CD4-positive, alpha-beta T cell treated with Interleukin-4 for 4 hours (primary cell): ENCODE measurements at places on chromosomes 5 and 9.

GRCh38 chr5:84383816-84384603 is 670 bp downstream of the EDIL3 start:
- no peak for DNase-seq

DNA sequence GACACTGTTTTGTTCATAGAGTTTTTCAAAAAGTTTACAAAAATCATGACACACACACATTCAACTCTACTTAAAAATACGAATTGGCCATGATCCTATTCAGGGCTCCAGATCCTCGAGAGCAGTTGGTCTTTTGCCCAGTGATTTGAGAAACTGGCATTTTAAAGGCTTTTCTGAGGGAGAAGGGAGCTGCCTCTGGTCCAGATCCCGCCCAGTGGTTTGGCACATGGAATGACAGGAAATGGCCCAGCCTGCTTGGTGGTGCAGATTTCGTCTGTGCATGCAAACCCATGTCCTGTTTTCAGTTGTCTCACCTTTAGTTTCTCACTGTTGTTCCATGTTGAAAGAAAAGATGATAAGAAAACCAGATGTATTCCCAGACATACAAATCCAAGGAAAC is 3.6 kb downstream of the CAMK4 start:
- DNase-seq = peak; percentile 45

GRCh38 chr9:69180670-69181069 is 6.6 kb downstream of the TJP2 start:
- peak; percentile 78 for DNase-seq

GRCh38 chr9:27377147-27377807 is 80.3 kb upstream of the EQTN start:
- no peak for DNase-seq

DNA sequence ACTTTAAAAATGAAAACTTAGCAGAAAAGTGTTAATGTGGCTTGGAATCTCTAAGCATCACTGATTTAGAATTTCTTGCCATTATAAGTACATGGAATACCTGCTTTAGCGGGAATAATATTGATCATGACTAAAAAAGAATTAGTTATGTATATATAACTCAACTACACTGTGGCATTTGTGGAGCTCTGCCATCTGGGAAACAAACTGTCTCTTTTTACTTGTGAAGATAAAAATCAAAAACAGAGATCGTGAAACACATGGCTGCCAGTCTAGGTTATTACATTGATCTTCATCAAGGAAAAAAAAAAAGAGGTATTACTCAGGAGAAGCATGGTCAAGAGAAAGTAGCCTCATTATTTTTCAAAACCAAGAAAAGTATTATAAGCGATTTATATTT is 287.4 kb downstream of the HTR1A start:
- no peak for DNase-seq

- DNase-seq = no peak
These were observed 48.3 kb downstream of the IARS1 start for GRCh38 chr9:92245005-92245797.

DNA sequence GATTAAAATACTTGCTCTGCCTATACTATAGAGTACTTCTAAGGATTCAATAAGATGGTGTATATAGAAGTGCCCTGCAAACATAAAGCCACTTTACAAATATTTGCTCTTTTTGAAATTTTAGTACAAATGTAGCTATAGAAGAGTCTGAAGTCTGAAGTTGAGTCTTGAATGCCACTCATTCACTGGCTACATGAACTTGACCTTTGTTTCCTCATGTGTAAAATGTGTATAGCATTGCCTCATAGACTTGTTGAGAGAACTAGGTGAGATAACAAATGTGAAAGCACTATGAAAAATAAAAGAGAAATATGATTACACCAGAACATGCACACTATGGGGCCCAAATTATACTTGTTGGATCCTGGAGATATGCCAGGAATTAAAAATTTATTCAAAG is 244.7 kb downstream of the SEC61B start:
- DNase-seq = no peak

- DNase-seq = no peak
These were observed 219.6 kb downstream of the ENC1 start for GRCh38 chr5:74420947-74421346.

GRCh38 chr5:157447201-157447637 is 12.8 kb upstream of the NIPAL4 start:
- DNase-seq = no peak

DNA sequence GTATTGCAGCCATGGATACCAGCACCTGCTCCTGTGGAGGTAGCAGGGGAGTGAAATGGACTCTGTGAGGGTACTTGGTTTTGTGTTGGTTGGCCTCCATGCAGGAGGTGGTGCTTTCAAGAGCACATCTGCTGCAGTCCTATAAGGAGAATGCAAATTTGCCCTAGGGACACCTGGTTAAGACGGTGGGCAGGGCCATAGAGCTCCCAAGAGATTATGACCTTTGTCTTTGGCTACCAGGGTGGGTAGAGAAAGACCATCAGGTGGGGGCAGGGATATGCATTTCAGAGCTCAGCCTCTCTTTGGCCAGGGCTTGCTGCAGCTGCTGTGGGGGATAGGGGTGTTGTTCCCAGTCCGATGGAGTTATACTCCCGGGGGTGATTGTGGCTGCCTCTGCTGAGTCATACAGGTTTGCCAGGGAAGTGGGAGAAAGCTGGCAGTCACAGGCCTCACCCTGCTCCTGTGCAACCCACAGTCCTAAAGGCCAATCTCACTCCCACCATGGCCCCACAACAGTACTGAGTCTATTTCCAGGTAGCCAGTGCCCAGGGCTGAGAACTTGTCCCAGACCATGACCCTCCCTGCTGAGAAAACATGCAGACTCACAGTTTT is 14.0 kb upstream of the PDLIM4 start:
- DNase-seq = no peak

GRCh38 chr5:169153405-169153804 is 147.5 kb downstream of the SLIT3 start:
- no peak for DNase-seq

- DNase-seq = no peak
These were observed at the start of gene GAPT for GRCh38 chr5:58491216-58491892. Gene GAPT (plus strand): TSS chr5:58491435. CDS start chr5:58494537, 3,102 bp downstream.

DNA sequence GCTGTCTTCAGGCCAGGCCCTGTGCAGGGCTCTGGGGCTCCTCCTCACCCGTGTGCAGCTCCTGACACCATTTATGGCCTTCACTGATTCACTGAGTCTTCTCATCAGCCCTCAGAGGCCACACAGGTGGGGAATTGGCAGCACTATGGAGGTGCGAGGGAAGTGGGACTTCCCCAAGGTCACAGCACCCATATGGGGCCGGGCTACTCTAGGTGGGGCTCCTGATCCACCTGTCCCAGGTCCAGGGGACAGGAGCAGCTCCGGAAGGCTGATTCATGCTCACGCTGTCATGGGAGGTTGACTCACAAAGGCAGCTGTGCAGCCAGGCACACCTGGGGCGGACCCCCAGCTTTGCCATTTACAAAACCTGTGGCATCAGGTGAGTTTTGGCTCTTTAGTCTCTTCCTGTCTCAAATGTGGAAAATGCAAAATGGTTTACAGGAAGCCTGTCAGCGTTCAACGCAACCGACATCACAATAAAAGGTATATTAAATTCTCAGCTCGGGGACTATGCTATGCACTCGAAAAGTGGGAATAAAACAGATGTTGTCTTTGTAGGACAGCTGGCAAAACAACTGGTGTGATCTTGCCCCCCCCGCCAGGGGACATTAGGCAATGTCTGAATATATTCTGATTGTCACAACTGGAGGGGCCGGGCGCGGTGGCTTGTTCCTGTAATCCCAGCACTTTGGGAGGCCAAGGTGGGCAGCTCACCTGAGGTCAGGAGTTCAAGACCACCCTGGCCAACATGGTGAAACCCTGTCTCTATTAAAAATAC is 15.0 kb downstream of the NAIF1 start:
- no peak for DNase-seq

- DNase-seq = no peak
These were observed 73.8 kb upstream of the IL12B start for GRCh38 chr5:159403906-159404681.

DNA sequence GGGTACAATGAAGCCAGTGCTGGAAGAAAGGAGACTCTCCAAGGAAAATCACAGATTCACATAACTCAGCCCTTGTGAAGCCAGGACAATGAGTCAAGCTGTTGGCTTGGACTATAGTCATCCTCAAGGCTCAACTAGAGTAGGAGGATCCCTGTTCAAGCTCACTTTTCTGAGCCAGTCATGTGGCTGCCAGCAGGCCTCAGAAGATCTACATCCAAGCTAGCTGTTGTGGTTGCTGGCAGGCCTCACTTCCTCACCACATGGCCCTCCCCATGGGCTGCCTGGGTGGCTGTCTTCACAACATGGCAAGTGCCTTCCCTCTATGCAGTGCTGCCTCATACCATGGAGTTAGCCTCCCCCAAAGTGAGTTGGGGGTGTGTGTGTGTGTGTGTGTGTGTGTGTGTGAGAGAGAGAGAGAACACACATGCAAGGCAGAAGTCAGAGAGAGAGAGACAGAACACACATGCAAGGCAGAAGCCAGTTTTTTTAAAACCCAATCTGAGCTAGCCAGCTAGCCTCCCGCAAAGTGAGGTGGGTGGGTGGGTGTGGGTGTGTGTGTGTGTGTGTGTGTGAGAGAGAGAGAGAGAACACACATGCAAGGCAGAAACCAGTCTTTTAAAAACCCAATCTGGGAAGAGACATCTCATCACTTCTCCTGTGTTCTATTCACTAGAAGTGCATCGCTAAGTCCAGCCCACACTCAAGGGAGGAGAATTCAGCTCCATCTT is 17.1 kb downstream of the SCAI start:
- DNase-seq = peak; percentile 88

GRCh38 chr5:78698191-78698791 is 49.7 kb upstream of the LHFPL2 start:
- no peak for DNase-seq

GRCh38 chr5:141476132-141476911 is 556 bp downstream of the PCDHGC3 start:
- no peak for DNase-seq

DNA sequence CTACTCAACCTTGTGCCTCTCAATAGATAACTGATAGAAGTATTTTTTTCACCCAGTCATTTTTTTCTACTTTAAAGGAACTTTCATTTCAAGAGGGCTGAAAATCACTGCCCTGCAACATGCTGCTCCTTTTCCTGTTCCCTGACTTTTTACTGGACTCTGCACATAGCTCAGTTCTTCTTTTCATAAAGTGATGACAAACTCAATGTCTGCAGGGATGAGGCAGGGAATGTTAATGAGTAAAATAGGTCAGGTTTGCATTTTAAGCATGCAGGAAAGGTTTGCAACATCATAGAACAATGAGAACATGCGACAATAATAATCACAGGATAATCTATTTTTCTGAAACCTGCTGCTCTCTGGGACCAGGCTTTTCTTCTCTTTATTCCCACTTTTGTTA is 172.2 kb upstream of the SGCD start:
- DNase-seq = no peak

DNA sequence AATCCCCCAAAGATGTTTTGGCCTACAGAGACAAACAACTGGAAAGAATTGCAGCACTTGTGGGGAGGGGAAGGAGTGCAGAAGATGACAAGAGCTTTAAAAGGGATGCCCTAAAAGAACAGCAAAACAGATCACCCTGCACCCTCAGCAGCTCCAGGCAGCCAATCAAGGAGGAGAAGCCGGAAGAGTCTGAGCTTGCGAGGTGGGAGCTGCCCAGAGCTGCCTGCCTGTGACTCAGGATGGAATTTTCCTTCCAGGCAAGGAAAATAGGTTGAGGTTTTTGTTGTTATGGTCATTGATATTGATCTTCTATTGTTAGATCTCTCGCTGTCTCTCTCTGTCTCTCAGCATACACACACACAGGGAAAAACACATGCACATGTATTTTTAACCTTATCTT is 70.3 kb upstream of the MAP1B start:
- DNase-seq = no peak

- no peak for DNase-seq
These were observed 512.3 kb upstream of the MPDZ start for GRCh38 chr9:13791816-13792215.

- DNase-seq = no peak
These were observed 44.8 kb upstream of the TRIM36 start for GRCh38 chr5:115214541-115214940.

DNA sequence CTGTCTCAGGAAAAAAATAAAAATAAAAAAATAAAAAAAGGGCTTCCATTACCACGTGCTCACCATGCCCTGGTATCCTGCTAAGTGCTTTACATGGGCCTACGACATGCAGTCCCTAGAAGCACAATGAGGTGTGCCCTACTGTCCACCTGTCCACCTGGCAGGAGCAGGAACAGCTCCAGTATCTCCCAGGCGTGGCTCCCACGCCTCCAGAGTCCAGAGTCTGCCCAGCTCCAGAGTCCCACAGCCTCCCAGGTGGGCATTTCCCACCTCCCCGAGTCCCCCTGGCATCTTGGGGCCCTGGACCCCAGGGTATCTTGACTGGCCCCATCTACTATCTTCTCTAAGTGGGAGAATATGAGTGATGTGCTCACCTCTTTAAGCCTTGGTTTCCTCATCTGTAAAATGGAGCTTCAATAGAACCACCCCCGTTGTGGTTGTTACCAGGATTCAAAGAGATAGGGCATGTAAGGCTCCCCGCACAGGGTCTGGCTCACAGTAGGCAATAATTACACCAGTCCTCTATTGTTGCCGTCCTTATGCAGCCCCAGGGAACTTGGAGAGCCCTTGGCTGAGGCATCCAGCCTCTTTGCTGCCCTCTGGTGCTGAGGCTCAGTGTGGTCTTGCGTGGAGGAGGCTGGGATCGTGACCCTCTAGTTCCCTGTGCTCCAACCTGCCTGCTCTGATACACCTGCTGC is 8.9 kb downstream of the CXCL14 start:
- DNase-seq = no peak

DNA sequence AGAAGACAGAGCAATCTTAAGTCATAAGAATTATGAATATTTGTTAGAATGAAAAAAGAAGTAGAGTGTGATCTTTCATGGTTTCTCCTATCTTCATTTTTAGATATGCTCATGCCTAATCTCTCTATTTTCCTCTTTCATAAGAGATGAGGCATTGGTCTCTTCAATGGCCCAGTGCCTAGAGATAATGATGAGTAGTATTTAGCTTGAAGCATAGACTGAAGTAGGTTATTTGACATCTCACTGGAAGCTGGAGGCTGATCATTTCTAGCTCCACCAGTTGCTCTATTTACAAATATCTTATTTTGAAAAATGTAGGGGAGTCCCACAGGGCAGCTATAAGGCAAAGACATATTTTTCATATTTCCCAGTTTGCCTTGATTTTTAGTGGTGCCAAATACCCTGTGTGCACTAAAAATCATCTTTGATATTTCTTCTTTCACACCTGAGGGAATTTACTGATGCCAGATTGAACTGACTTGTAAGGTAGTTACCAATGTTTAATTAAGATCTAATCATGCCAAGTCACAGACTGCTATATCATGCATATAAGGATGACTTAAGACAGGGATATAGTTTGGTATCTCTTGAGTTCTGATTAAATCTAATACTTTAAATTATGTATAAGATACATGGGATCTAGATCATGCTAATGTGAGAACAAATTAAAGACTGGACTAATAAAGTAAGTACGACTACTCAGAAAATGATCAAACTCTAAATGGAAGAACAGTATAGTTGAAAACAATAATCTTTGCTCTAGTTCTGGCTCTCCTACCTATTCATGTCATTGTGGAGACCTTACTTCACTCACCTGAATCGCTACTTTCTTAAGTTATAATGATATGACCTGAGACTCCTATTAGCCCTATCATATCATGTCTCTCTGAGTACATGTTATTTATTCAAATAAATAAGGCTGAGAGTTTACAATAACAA is 108.2 kb upstream of the IFNE start:
- no peak for DNase-seq

- no peak for DNase-seq
These were observed 136.9 kb upstream of the EGFLAM start for GRCh38 chr5:38121420-38121819.
